NAMALWA (cell line): ENCODE measurements at places on chromosomes 2 and 18.

DNA sequence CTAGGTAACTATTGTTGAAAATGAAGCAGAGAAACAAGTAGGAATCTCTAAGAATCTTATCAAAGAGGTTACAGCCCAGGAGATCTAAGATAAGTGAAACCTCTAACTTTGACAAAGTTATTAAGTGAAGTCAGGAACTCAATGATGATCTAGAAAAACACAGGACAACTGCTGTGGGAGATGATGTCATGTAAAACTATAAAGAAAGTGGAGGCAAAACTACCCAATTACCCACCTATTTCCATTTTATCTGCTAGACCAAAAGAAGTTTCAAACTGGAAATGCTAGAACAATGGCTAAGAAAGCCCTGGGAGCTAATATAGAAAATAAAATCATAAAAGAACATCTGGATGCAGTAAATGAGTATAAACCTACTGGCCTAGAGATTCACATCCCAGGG is 50.3 kb downstream of the SATB2 start:
- DNase-seq: no peak

GRCh38 chr2:74502720-74503505 is 3.5 kb upstream of the LBX2 start:
- no peak for DNase-seq

- peak; percentile 11 for DNase-seq
Measured at GRCh38 chr2:23636426-23636825, 251.4 kb downstream of the KLHL29 start.

- no peak for DNase-seq
Measured at GRCh38 chr2:54646170-54646927, 77.1 kb upstream of the EML6 start.

DNA sequence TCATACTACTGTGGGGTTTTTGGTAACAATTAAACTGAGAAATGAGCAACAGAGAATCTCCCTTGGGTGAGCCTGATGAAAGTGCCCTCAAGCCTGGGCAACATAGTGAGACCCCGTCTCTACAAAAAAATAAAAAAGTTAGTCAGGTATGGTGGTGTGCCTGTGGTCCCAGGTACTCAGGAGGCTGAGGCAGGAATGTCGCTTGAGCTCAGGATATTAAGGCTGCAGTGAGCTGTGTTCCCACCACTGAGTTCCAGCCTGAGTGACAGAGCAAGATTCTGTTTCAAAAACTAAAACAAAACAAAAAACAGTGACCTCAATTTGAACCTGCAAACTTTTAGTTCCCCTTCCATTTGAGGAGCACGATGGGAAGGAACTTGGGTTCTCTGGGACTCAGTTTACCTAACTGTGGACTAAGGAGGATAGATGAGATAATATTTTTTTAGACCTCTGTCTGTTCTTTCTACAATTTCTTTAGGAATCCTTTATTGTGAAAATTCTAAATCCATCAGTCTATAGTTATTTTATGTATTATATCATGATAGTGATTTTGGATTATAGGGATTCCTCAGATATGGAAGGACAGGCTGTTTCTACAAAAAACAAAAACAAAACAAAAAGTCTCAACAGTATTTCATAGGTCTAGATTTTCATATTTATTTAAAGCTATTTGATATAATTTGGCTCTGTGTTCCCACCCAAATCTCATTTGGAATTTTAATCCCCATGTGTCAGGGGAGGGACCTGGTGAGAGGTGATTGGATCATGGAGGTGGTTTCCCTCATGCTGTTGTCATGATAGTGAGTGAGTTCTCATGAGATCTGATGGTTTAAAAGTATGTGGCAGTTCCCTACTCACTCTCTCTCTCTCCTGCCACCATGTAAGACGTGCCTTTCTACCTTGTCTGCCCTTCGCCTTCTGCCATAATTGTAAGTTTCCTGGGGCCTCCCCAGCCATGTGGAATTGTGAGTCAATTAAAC is 178.6 kb downstream of the MYCN start:
- no peak for DNase-seq

- no peak for DNase-seq
Measured at GRCh38 chr2:164054651-164055050, 318.8 kb upstream of the FIGN start.

GRCh38 chr2:203662487-203662886 is 44.0 kb upstream of the CD28 start:
- DNase-seq: no peak

- DNase-seq: no peak
Measured at GRCh38 chr2:159086826-159087225, 118.4 kb downstream of the TANC1 start.

- DNase-seq: no peak
Measured at GRCh38 chr18:9422816-9423519, 52.3 kb upstream of the RALBP1 start.

DNA sequence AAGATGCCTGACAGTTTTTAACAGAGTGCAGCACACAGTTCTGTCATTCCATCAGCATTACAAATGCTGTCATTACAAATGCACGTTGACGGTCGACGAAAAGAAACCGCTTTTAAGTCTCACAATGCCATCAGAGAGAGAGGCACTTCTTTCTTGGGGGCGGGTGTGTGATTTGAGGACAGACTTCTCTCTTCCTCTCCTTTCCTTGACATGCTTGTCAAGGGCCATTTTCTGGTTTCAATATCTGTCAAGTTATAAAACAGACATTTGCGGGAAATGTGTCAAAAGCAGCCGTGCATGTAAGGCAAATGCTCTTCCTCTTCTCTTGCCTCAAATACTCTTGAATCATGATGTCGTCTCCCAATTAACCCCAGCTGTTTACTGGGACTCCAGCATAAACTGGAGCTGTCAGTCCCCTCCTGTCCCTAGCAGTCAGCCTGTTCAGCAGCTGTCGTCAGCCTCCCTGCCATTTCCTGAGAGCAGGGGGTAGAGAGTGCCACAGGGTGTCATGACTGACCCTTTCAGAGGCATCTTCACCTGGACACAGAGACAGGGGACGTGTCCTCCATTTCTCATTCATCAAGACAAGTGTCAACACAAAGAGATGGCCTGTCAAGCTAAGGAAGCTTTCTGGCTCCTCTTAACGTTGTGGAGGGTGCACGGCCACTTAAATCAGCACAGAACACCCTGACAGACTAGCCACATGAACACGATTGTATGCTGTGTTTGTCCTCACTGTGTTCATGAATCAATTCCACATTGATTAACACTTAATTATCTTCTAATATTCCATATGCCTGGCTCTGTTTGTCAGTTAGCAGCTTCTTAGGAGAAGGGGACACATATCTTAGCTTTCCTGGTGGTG is 305.4 kb upstream of the RAB6C start:
- no peak for DNase-seq
